ENCODE measurements at places on chromosomes 2 and 18.

DNA sequence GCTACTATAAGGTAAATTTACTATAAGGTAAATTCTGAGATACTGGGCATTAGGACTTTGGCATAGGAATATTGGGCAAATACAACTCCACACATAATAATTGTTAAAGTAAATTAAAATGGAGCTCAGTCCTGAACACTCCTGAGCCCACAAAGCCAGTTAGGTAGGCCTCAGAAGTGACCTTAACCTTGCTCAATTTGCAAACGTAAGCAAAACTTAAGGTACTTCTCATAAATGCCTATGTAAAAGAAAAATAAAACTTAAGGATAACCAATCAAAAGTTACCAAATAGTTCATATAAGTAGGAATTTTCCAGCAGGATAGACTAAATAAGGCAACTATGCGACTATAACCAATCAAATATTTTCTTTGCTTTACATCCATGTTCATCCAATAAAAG is 197.7 kb downstream of the MC4R start:
- no peaks in the 10 kb centered on the region for H3K4me1 ChIP-seq
- H3K4me3 ChIP-seq: no peak overlapping the region
- no peak overlapping the region for H3K27ac ChIP-seq
- no peaks in the 10 kb centered on the region for H3K36me3 ChIP-seq
- H3K27me3 ChIP-seq: no peaks in the 10 kb centered on the region
- no peak for DNase-seq

DNA sequence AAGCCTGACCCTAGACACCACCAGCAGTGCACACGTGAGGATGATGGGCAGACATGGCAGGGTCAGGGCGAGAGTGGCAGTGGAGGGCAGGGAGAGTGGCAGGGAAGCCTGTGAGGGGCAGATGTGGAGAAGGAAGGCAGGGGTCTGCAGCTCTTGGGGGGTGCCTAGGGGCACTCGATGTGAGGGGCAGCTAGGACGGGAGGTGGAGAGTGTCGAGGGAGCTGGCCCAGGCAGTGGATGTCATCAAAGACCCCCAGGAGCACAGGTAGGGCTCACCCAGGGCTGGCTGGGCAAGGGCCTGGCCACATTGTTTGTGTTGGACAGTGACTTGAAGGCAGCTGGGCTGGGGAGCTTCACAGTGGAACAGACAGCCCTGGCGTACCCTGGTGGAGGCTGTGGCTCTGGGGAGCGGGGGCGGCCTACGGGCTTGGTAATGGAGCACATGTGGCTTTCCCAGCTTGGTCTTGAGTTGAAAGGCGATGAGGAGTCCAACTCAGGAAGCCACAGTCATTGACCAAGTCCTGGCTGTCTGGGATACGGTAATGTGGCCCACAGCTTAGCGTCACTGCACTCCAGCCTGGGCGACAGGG is 87.1 kb downstream of the RTP5 start:
- DNase-seq: no peak
- no peaks in the 10 kb centered on the region for H3K36me3 ChIP-seq
- no peaks in the 10 kb centered on the region for H3K27me3 ChIP-seq
- no peak overlapping the region for H3K27ac ChIP-seq
- no peaks in the 10 kb centered on the region for H3K4me1 ChIP-seq
- no peak overlapping the region for H3K4me3 ChIP-seq

DNA sequence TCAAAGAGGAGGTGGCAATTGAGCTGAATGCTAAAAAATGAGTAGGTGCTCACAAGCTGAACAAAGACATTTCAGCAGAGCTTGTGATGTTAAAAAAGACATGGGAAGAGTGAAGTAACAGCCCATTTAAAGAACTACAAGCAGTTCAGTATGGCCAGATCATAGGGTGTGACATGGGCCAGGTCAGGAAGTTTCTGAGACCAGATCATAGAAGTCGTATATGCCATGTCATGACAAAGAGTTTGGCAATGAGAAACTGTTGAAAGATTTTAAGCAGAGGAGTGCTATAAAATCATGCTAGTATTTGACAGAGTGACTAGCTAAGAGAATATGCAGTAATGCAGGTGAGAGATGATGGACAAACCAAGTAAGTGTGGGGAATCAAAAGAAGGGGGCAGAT is 7.3 kb upstream of the PELI1 start:
- DNase-seq: peak; percentile 62
- H3K36me3 ChIP-seq: no peaks in the 10 kb centered on the region
- no peaks in the 10 kb centered on the region for H3K27me3 ChIP-seq
- H3K4me3 ChIP-seq: no peak overlapping the region

GRCh38 chr18:47726550-47726949 is 203.9 kb downstream of the SMAD2 start:
- no peak for DNase-seq
- H3K4me1 ChIP-seq: no peaks in the 10 kb centered on the region

GRCh38 chr2:102049756-102050443 is 58.1 kb downstream of the IL1R2 start:
- no peaks in the 10 kb centered on the region for H3K36me3 ChIP-seq
- no peak overlapping the region for H3K27ac ChIP-seq
- DNase-seq: no peak
- H3K27me3 ChIP-seq: no peaks in the 10 kb centered on the region

DNA sequence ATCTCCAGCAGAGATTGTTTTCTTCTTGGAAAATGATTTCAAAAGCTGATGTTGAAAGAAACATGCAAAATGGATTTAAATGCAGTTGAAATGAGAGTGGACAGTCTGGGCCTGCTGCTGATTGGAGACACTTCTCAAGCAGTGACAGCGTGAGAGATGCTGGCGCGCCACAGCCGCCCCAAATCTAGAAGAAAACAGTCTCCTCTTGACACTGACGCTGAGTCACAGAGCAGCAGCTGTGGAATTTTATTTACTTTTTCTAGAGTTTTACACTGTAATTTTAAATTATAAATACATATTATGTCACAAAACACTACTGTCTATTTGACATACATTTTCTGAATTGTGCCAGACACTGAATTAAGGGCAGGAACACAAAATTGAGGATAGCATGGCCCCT is 121.8 kb upstream of the TMEM200C start:
- no peak overlapping the region for H3K4me3 ChIP-seq
- peaks cover 7% of the 10 kb centered on the region for H3K4me1 ChIP-seq
- no peak for DNase-seq
- no peaks in the 10 kb centered on the region for H3K36me3 ChIP-seq

GRCh38 chr2:43114210-43114609 is 112.2 kb downstream of the ZFP36L2 start:
- no peak for DNase-seq
- H3K4me3 ChIP-seq: no peak overlapping the region
- no peaks in the 10 kb centered on the region for H3K36me3 ChIP-seq
- H3K27ac ChIP-seq: no peak overlapping the region
- no peaks in the 10 kb centered on the region for H3K27me3 ChIP-seq

GRCh38 chr2:101745711-101746694 is 48.5 kb downstream of the MAP4K4 start:
- no peak overlapping the region for H3K27ac ChIP-seq
- no peaks in the 10 kb centered on the region for H3K27me3 ChIP-seq
- H3K4me1 ChIP-seq: peaks cover 4% of the 10 kb centered on the region

DNA sequence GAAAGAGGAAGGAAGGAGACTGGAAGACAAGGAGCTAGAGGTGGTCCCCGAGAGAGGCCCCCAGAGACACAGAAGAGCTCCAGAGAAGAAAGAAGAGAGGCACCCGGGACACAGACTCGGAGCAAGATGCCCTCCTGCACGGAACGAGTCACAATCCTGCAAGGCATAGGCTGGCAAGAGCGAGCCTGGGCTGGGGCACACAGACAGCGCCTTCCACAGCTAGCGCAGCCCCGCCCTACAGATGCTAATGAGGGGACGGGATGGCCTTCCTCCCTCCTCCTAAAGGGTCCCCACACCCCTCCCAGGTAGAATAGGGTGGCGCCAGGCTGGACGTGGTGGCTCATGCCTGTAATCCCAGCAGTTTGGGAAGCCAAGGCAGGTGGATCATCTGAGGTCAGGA is 19.8 kb upstream of the GPR17 start:
- no peaks in the 10 kb centered on the region for H3K36me3 ChIP-seq
- DNase-seq: no peak
- peaks cover 2% of the 10 kb centered on the region for H3K4me1 ChIP-seq
- no peaks in the 10 kb centered on the region for H3K27me3 ChIP-seq

- no peak for DNase-seq
- no peaks in the 10 kb centered on the region for H3K36me3 ChIP-seq
- H3K27me3 ChIP-seq: no peaks in the 10 kb centered on the region
- no peak overlapping the region for H3K4me3 ChIP-seq
- H3K27ac ChIP-seq: no peak overlapping the region
Measured at GRCh38 chr2:186101616-186102015, 363.0 kb downstream of the FSIP2 start.

GRCh38 chr2:204331988-204332387 is 213.3 kb upstream of the PARD3B start:
- no peak overlapping the region for H3K4me3 ChIP-seq
- no peaks in the 10 kb centered on the region for H3K27me3 ChIP-seq
- no peak for DNase-seq
- H3K36me3 ChIP-seq: no peaks in the 10 kb centered on the region

DNA sequence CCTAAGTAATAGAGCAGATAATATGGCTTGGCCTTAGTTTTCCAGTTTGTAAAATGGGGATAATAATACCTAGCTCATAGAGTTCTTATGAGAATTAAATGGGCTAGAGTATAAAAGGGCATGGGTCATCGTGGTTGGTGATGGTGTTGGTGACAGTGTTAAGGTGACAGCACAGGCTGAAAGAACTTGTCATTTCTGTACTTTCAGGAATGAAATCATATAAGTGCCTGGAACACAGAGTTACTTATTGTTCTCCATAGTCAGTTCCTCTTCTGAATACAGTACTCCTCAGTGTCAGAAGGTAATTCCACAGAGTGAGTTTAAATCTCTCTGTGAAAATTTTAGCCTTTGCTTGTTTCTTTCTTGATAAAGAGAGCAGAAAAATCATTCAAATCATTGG is 42.4 kb downstream of the KIF5C start:
- H3K27me3 ChIP-seq: no peaks in the 10 kb centered on the region
- no peaks in the 10 kb centered on the region for H3K4me1 ChIP-seq
- no peak overlapping the region for H3K4me3 ChIP-seq
- no peak overlapping the region for H3K27ac ChIP-seq

DNA sequence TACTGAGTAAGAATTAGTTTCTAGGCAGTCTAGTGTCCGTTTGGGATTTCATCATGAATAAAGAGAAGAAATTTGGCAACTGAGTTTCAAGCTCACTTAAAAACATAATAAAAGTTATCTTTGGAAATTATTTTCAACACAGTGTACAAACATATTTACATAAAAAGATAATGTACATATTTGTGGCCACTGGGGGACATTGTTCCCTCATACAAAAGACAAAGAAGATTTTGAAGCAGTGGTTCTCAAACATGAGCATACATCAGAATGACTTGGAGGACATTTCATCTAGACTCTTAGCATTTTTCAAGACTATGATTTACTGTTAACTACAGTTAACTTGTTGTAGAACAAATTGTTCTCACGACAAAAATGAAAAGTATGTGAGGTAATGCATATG is 15.7 kb upstream of the TTC21B start:
- no peaks in the 10 kb centered on the region for H3K36me3 ChIP-seq
- no peak overlapping the region for H3K4me3 ChIP-seq
- H3K27ac ChIP-seq: no peak overlapping the region

DNA sequence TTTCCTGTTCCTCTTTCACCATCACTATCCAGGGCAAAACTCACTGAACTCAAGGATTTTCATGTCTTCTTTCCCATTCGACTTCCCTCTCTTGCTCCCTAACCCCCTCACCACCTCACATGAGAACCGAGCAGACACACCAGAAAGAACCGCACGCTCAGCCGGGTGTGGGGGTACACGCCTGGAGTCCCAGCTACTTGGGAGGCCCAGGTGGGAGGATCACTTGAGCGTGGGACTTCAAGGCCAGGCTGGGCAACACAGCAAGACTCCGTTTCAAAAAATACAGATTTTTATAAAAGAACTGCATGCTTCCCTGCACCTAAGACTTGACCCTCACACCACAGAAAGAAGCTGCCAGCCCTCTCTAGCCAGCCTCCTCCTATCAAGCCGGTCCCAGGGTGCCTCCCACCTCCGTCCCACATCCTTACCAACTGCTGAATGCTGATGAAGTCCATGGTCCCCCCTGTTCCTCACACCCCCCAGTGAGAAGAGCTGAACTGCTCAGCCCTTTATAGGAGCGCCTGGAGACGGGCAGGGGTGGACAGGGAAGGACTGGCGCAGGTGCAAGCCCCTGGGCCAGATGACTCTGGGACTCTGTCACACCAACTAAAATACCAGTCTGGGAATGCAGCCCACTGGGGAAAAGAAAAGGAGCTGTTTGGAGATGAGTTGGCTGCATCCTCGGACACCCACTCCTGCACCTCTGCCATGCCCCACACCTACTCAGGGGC is at the start of gene ANKRD23:
Gene ANKRD23, minus strand, starts transcription at position 484 of the 731 bp plus-strand sequence. Its CDS starts 29 bp downstream, at position 455.
- H3K4me1 ChIP-seq: peaks cover 9% of the 10 kb centered on the region
- no peaks in the 10 kb centered on the region for H3K27me3 ChIP-seq
- no peak for DNase-seq
- no peak within 1 kb of the TSS for H3K4me3 ChIP-seq

DNA sequence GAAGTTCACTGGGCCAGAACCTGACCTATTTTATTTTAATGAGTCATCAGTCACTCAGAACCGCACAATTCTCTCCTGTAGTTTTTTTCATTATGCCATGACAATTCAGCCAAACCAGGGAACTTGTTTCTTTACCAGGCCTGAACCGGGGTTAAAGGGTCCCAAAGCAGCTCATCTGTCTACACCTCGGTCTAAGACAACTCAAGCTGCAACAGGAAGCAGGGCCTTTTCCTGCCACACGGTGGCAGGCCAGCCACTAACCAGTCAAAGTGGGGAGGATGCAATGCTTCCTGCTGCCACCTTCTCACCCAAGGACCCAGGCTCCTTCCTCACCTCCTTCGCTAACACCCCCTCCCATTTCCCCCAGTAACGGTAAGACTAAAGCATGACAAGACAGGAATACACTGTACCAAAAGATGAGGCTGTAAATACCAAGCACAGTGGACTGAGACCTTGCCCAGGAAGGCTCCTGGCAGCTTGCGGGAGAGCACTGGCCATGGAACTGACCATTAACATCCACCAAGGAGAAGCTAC is 56.7 kb upstream of the ACKR3 start:
- H3K36me3 ChIP-seq: no peaks in the 10 kb centered on the region
- peak; percentile 26 for DNase-seq
- no peak overlapping the region for H3K27ac ChIP-seq
- H3K4me3 ChIP-seq: no peak overlapping the region

- peak; percentile 44 for DNase-seq
- no peak overlapping the region for H3K27ac ChIP-seq
- no peaks in the 10 kb centered on the region for H3K27me3 ChIP-seq
Measured at GRCh38 chr2:188986839-188987238, 12.7 kb downstream of the COL3A1 start.

All from trophoblast cell (in vitro differentiated cells and primary cell).